ENCODE measurements at places on chromosomes 4 and X. TPM values are rescaled to one million over a fixed set of nuclear protein-coding genes. Genes with fewer than 3 reads are reported as not detected.

Gene MAGEA2
- total RNA-seq, result not detected

GRCh38 chr4:13990596-13991589 lies 363.4 kb upstream of the BOD1L1 start:
- no peaks in the 10 kb centered on the region for H3K36me3 ChIP-seq
- peak; percentile 31 for DNase-seq
- no peak overlapping the region for H3K27ac ChIP-seq

Gene DUSP9
- total RNA-seq, result 0.35 TPM

DNA sequence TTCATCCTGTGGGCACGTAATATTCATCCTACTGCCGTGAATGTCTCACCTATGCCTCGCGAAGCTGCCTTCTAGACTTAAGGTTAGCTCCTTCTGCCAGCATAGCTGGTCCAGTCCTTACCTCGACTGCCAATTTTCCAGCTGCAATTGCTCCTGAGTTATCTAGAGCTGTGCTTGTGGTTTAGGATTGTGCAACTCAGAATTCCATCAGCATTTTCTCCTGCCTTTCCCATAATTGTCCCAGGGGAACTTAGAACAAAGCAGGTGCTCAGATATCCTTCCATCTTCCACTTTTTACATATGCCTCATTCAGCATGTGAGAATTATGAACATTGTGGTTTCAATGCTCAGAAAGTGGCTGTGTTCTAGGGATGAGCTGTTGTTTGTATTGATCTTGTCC lies 131.4 kb upstream of the ADGRL3 start:
- H3K4me3 ChIP-seq, result no peak overlapping the region
- H3K36me3 ChIP-seq, result no peaks in the 10 kb centered on the region
- DNase-seq, result peak; percentile 10
- H3K27ac ChIP-seq, result no peak overlapping the region

GRCh38 chr4:187289371-187289770 lies 565.7 kb upstream of the FAT1 start:
- no peak for DNase-seq
- no peak overlapping the region for H3K4me3 ChIP-seq
- H3K27ac ChIP-seq, result no peak overlapping the region
- H3K4me1 ChIP-seq, result no peaks in the 10 kb centered on the region
- no peaks in the 10 kb centered on the region for H3K27me3 ChIP-seq

DNA sequence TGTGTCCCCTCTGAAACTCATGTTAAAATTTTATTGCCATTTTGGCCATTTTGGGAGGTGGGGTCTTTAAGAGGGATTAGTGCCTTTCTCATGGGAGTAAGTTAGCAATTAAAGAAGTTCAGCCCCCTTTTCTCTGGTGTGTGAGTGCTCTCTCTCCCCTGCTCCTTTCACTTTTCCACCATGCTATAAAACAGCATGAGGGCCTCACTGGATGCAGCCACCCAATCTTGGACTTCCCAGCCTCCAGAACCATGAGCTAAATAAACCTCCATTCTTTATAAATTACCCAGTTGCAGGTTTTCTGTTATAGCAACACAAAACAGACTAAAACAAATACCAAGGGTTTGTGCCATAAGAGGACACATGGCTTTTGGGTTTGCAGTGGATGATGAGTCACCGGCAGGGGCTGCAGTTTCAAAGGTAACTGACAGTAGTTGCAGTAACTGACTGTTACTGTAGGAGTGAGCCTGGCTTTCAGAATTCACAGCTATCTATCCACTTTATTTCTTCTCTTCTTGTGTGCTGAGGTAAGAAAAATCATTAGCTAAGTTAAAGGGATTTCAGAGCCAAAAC lies 121.5 kb downstream of the PPEF1 start:
- H3K27me3 ChIP-seq, result peaks cover 3% of the 10 kb centered on the region
- no peak for DNase-seq
- H3K4me1 ChIP-seq, result peaks cover 5% of the 10 kb centered on the region
- H3K36me3 ChIP-seq, result no peaks in the 10 kb centered on the region

GRCh38 chr4:78562687-78563086 lies 11.1 kb downstream of the ANXA3 start:
- H3K27ac ChIP-seq, result no peak overlapping the region
- no peaks in the 10 kb centered on the region for H3K4me1 ChIP-seq
- H3K4me3 ChIP-seq, result no peak overlapping the region
- H3K27me3 ChIP-seq, result no peaks in the 10 kb centered on the region
- DNase-seq, result no peak

Gene SPANXD
- total RNA-seq, result not detected

Gene CASK
- 28.1 TPM for total RNA-seq

DNA sequence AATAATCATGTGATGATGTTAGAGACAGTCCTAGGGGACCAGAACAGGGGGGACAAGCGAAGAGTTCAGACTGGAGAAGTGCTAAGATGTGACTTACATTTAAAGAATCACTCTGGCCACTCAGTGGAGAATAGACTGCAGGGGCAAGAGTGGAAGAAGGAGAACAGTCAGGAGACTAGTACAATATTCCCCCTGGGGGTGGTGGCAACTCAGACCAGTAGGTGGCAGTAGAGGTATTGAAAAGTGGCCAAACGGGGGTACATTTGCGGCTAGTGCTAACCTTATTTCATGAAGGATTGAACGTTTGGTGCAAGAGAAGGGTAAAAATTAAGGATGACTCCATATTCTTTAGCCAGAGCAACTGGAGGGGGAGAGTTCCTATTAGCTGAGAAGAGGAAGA lies 2.7 kb upstream of the BMX start:
- no peak overlapping the region for H3K27ac ChIP-seq
- H3K4me1 ChIP-seq, result no peaks in the 10 kb centered on the region
- H3K36me3 ChIP-seq, result no peaks in the 10 kb centered on the region

GRCh38 chrX:83419030-83419792 lies 88.9 kb upstream of the POU3F4 start:
- H3K4me1 ChIP-seq, result no peaks in the 10 kb centered on the region
- no peak overlapping the region for H3K4me3 ChIP-seq
- H3K27me3 ChIP-seq, result peaks cover 2% of the 10 kb centered on the region
- DNase-seq, result no peak
- H3K36me3 ChIP-seq, result no peaks in the 10 kb centered on the region
- H3K27ac ChIP-seq, result no peak overlapping the region

Gene OTUD6A
- total RNA-seq, result not detected

DNA sequence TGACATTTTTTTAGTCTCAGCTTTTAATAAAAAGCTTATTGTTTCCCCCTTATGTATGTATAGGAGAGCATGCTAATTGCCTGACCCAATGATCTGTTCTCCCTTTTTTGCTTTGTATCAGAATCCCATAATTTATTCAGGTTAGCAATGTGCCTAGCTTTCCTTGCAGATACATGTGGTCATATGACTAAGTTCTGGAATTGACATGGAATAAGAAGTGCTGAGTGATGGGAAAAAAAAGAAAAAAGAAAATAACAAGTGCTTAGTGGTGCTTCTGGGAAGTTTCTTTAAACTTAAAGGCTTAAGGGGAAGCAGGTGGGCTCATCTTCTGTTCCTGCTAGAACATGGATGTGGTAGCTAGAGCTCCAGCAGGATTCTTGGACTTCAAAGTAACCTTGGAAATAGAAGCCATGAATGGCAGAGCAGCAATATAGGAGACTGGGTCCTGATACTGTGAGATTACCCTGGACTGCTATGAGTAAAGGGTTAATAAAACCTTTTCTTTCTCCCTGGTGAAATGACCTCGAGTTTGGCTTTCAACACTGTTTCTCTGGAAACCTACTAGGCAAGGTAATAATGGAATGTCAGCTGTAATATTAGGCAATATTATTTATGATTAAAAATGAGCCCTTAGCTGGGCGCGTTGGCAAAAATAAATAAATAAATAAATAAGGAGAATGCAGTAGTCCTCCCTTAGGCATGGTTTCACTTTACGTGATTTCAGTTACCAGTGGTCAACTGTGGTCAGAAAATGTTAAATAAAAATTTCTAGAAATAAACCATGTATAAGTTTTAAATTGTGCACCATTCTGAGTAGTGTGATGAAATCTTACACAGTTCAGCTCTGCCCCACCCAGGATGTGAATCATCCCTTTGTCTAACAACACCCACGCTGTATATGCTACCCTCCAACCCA lies 16.7 kb upstream of the RBM41 start:
- no peak overlapping the region for H3K27ac ChIP-seq
- H3K27me3 ChIP-seq, result peaks cover 3% of the 10 kb centered on the region
- no peak for DNase-seq
- no peak overlapping the region for H3K4me3 ChIP-seq
- H3K36me3 ChIP-seq, result no peaks in the 10 kb centered on the region

DNA sequence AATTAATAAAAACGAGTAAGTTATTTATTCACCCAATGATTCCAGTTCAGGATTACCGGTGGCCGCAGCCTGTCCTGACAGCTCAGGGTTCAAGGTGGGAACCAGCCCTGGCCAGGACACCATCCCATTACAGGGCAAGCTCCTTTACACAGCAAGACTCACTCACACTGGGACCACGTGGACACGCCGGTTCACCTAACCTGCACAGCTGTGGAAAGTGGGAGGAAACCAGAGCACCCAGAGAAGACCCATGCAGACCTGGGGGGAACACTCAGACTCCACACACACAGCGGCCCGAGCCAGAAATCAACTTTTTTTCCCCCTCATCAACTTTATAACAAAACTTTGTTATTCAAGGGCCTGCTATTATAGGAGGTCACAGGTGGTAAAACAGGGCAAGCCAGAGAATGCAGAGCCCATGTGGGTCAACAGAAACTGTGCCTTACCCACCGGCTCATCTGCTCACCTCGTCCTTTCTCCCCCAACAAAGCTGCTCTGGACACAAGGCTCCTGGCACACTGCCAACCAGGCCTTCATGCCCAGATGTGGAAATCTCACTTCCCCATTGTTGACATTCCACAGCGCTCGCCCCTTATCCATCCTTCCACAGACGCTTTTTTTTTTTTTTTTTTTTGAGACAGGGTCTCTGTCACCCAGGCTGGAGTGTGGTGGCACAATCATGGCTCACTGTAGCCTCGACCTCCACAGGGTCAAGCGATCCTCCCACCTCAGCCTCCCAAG lies 8.0 kb upstream of the ODAPH start:
- H3K27ac ChIP-seq, result no peak overlapping the region
- H3K4me3 ChIP-seq, result no peak overlapping the region

GRCh38 chrX:105190252-105190853 lies 30.1 kb downstream of the TEX13A start:
- no peak overlapping the region for H3K4me3 ChIP-seq
- H3K36me3 ChIP-seq, result no peaks in the 10 kb centered on the region
- DNase-seq, result peak; percentile 52
- H3K27ac ChIP-seq, result no peak overlapping the region

GRCh38 chr4:82741188-82741587 lies 57.4 kb downstream of the SCD5 start:
- no peak overlapping the region for H3K27ac ChIP-seq
- H3K4me1 ChIP-seq, result peaks cover 3% of the 10 kb centered on the region
- no peak overlapping the region for H3K4me3 ChIP-seq
- DNase-seq, result no peak
- no peaks in the 10 kb centered on the region for H3K27me3 ChIP-seq

Gene PABPC1L2B
- total RNA-seq, result 0.04 TPM

DNA sequence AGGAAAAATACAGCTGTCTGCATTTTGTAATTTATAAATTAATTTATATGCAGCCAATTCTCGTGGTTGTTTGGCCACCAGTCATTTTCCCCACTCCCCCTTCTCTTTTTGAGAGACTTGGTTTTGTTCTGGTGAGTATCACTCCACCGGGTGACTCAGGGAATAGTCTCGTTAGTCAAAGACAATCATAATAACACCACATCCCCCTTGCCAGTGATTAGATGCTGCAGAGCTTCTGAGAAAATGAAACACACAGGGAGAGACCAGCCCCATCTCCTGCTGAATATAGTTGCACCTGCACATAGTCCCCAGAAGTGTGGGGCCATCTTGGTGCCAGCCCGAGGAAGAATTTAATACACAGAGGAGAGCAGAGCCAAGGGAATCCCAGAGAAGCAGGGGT lies 8.0 kb upstream of the FNIP2 start:
- H3K27ac ChIP-seq, result no peak overlapping the region
- no peaks in the 10 kb centered on the region for H3K27me3 ChIP-seq
- H3K36me3 ChIP-seq, result no peaks in the 10 kb centered on the region
- no peaks in the 10 kb centered on the region for H3K4me1 ChIP-seq
- H3K4me3 ChIP-seq, result no peak overlapping the region

- DNase-seq, result no peak
- peaks cover 14% of the 10 kb centered on the region for H3K4me1 ChIP-seq
- peaks cover 17% of the 10 kb centered on the region for H3K27me3 ChIP-seq
- no peaks in the 10 kb centered on the region for H3K36me3 ChIP-seq
- no peak overlapping the region for H3K27ac ChIP-seq
Measured at GRCh38 chrX:39356119-39356807, 555.0 kb downstream of the MID1IP1 start.

DNA sequence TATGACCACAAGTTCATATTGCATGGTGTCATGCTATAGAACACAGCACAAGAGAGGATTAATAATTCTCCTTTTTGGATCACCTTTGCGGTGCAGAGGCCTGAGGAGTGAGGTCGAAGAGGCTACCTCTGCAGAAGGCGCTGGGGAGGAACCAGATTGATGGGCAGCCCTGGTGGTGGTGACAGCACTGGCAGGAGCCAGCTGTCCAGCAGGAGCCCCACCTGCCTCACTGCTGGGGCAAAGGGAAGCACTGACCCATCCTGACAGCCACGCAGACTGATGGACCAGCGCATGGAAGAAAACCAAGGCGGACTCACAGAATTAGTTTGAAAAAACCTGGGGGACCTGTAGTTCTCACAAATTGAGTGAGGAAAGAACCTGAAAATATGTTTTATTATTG lies 50.9 kb downstream of the COX18 start:
- no peak overlapping the region for H3K27ac ChIP-seq
- no peaks in the 10 kb centered on the region for H3K4me1 ChIP-seq
- no peaks in the 10 kb centered on the region for H3K36me3 ChIP-seq
- DNase-seq, result no peak

DNA sequence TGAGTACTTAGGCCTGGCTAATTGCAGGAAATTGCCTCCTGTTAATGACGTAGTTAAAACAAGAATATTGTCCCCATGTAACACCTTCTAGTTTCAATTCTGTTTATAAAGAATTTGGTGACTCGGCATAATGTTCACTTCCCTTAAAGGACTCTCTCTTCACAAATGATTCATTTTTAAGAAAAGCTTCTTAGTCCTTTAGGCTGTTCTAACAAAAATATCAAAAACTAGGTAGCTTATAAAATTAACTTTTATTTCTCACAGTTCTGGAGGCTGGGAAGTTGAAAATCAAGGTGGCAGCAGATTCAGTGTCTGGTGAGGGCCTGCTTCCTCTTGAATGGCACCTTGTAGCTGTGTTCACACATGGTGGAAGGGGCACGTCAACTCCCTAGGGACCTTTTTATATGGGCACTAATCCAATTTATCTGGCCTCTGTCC lies 23.8 kb downstream of the COL25A1 start:
- H3K4me3 ChIP-seq, result no peak overlapping the region
- DNase-seq, result peak; percentile 16
- H3K4me1 ChIP-seq, result no peaks in the 10 kb centered on the region
- no peak overlapping the region for H3K27ac ChIP-seq
- H3K27me3 ChIP-seq, result no peaks in the 10 kb centered on the region
